Left cardiac atrium (tissue), 4 donors: ENCODE measurements at places on chromosomes 6 and 20. TPM values are rescaled to one million over a fixed set of nuclear protein-coding genes. Genes with fewer than 3 reads are reported as not detected.
A peak's percentile ranks its signal among the peaks of the same experiment; 100 is the strongest.

DNA sequence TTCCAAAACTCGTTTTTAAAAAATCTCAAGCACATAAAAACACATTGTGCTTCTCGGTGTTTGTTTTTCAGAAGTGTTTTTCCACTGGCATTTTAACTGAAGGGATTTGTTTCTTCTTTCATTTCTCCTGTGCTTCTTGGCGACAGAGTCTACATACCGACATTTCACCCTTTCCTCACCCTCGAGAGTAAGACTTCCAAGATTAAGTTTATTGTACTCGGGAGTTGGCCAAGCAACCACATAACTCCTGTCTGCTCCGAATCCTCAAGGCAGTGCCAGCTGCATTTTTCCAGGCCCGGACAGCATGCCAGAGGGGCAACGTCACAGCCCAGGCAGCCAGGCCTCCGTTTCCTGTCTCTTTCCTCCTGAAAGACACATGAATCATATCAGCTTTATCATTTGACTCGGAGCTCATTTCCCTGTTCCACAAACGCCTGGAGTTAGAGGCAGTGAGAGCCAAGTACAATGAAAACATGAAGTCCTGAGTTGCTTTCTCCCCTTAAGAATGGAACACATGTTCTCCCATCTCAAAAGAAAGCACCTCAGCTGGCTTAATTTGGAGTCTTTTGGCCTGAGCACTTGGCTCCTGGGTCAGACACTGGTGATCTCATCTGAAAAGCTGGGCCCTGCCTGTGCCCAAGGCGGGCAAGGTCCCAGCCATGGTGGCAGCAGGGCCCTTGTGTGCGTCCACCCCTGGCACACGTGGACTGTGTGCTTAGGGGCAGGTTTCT is 23.2 kb upstream of the FAM50B start:
- DNase-seq: peak; percentile 93

DNA sequence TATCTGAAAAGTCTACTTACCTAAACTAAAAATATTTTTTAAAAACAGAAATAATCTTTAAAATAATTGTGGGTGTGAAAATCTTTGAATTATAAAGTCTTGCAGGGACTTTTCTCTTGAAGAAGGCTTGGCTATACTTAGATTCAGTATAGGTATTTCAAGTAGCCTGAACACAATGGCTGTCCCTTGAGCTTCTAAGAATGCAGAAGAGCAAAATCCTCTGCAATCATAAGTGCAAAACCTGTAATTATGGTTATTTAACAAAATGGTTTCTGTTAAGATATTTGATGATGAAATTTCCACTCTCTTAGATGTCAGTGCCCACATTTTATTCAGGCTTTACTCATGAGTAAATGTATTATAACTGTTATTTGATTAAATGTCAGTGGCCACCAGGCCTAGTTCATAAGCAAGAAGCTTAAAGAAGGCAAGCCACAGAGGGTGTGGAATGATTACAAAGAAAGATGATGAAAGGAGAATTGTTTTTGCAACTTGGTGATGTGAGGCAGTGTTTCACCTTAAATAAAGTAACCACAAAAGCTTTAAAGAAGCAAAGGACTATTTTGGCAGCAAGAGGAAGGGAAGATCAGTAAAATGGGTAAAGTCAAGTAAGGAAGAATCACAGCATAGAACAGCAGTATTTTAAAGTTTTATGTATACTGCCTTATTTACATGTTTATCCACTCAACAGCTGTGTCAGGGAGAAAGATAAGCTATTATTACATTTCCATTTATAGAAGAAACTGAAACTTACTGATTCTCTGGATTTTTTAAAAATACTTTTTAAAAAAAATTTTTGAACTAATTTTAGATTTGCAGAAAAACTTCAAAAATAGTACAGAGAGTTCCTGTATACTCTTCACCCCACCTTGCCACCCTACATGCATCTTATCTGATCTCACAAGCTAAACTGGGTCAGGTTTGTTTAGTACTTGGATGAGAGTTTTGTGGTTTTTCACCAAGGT is 351.2 kb upstream of the RUNX2 start:
- DNase-seq: no peak

DNA sequence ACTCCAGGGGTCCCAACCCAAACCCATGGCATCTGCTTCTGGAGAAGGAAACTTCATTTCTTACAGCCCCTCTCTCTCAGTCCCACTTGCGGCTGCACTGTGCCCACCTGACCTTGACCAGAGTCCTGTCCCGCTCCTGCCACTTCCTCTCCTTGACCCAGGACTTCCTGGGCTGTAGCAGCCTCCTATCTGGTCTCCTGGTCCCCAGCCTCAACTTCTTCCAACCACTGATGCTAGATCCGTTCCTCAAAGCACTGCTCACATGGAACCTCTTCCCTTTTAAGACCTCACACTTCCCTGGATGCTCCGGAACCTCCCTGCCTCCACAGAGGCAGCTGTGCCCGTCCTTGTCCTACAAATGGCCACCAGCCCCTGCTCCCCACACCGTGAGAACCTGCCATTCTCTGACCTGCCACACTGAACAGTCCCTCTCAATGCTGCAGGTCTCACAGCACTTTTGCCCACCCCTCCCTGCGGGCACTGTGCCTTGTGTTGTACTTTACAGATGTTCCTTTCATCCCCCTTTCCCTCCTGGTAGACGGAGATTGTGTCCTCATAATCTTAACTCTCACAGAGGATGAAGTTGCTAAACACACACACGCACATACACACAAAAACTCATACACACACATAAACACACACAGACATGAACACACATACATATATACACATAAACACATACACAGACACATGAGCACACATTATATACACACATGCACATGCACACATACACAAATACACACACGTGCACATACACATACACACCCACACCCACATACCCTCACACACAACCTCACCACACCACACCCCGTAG is 59.6 kb upstream of the NXT1 start:
- DNase-seq: no peak

DNA sequence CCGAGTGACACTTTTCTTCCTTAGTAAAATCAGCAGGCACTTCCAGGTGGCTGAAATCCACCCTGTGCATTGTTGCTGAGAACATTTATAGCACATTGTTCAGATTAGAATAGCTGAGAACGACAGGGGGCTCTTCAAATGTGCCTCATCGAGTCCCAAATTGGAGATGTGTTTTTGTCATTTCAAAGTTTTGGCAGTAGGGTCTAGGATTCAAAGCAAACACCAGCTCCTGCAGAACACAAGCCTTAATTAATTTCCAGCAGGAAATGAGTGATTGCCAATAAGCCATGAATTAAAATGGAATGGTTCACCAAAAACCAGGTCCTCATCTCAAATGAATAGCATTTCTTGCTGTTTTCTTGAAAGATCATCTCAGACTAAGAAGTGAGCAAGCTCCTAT is 171.6 kb downstream of the PLCB1 start:
- DNase-seq: no peak

DNA sequence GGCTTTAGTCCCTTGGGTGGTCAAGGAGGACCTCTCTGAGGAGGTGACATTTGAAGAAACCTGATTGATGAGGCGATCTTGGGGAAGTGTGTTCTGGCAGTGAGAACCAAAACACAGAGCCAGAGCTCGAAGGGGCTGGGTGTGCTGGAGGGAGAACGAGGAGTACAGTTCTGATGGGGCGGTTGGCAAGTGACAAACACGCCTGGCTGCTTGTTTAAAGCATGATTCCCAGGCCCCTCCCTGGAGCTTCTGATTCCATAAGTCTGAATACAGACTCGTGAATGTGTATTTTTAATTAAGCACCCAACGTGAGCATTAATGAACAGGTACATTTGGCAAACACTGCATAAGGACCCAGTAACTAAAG is 886 bp upstream of the NFATC2 start:
- DNase-seq: no peak

CTCFL gene
- not detected for total RNA-seq

SAMD5 gene
- total RNA-seq: 2.1 TPM

DPM1 gene
- 41.1 TPM for total RNA-seq
